ENCODE measurements at places on chromosomes 3 and 15.

DNA sequence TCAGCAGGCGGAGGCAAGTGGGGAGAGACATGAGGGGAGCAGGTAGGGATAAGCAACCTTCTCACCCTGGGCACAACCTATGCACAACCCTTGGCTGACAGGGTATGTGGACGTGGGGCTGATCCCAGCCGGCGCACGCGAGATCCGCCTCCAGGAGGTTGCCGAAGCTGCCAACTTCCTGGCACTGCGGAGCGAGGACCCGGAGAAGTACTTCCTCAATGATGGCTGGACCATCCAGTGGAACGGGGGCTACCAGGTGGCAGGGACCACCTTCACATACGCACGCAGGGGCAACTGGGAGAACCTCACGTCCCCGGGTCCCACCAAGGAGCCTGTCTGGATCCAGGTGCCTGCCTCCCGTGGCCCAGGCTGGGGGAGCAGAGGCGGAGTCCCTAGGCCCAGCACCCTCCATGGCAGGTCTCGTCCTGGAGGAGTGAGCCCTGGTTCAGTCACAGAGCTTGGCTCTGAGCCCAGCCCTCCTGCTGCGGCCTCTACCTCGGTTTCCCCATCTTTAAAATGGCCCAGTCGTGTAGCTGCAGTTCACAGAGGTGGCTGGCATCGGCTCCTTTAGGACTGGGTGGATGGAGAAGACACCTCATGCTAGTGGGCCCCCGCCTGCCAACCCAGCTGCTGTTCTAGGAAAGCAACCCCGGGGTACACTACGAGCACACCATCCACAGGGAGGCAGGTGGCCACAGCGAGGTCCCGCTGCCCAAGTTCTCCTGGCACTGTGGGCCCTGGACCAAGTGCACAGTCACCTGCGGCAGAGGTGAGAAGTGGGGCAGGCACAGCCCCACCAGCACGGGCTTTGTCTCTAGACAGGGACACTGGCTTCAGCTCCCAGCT is 96.0 kb downstream of the TBC1D2B start:
- no peak for DNase-seq

GRCh38 chr3:43484926-43485488 is 136.8 kb downstream of the ANO10 start:
- DNase-seq: no peak

DNA sequence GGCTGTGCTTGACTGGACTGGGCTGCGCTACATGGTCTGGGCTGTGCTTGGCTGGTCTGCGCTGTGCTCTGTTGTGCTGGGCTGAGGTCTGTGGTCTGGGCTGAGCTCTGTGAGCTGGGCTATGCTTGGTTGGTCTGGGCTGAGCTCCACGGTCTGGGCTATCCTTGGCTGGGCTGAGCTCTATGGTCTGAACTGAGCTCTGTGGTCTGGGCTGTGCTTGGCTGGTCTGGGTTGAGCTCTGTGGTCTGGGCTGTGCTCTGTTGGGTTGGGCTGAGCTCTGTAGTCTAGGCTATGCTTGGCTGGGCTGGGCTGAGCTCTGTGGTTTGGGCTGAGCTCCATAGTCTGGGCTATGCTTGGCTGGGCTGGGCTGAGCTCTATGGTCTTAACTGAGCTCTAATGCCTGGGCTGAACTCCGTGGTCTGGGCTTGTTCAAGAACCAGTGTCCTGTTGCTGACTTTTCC is 92.0 kb downstream of the PLXNA1 start:
- no peak for DNase-seq

GRCh38 chr3:153319705-153320554 is 157.9 kb downstream of the RAP2B start:
- DNase-seq: no peak

- no peak for DNase-seq
These were observed 5.5 kb upstream of the CCDC39 start for GRCh38 chr3:180684807-180685206.

DNA sequence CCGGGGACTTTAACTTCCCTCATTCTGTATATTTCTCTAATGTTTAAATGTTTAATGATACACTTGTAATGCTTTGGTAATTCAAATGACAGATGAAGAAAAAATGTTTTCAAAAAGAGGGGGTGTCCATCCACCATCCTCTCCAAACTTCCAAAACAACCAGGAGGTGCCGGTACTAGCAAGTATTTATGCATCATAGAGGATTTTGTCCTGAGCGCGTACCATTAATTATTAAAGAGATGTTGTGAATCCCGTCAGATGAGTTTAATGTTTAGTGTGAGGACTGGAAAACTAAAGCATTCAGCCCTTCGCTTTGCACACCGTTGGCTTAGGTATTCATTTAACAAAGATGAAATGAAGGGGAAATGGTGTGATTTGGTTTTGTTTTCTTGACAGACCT is 1.3 kb downstream of the SLC28A1 start:
- DNase-seq: no peak

GRCh38 chr3:64318668-64319271 is 93.5 kb upstream of the PRICKLE2 start:
- DNase-seq: no peak

All from endothelial cell (in vitro differentiated cells).